ENCODE measurements at places on chromosomes 7 and 10.

DNA sequence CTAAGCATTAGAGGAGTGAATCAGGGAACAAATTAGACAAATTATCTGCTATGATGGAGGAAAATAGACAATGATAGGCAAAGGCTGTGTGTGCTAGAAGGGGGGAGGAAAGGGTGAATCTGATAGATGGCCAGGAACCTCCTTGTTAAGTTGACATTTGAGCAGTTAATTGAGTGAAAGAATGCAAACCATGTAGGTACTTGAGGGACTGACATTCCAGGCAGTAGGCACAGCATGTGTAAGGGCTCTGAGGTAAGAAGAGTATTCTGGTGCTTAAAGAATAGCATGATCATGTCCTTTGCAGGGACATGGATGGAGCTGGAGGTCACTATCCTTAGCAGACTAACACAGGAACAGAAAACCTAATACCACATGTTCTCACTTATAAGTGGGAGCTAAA lies 48.6 kb upstream of the TES start:
- DNase-seq: no peak

DNA sequence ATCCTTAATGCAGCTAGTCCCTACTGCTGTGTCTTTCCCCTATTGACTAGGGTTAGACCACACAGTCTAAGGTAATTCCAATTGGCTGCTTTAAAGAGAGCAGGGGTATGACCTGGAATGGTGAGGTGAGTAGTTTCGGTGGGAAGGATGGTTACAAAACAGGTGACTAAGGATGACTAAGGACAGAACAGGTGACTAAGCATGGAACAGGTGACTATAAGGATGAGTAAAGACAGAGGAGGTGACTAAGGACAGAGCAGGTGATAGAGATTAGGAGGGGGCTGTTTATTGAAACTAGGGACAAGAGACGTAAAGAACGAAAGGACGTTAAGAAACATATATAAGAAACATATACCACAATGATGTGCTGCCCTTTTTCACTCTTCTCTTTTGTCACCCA lies 145.1 kb upstream of the TMEM106B start:
- DNase-seq: no peak

DNA sequence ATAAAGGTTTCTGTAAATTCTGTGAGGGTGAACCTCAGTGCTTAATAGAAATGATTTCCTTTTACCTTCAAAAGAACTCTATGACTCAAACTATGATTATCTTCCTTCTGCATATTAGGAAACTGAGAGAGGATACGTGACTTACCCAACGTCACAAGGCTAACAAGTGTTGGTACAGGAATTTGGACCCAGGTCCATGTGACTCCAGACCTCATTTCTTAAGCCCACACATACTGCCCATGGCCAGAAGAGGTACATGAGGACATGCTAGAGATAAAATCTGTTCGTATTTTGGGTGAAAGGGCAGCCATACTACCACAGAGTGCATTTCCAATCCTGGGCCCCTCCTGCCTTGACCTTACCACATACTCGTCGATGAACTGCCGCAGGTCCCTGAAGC lies 61.5 kb upstream of the TM9SF3 start:
- no peak for DNase-seq

GRCh38 chr10:25178411-25178810 lies 3.6 kb downstream of the GPR158 start:
- no peak for DNase-seq

DNA sequence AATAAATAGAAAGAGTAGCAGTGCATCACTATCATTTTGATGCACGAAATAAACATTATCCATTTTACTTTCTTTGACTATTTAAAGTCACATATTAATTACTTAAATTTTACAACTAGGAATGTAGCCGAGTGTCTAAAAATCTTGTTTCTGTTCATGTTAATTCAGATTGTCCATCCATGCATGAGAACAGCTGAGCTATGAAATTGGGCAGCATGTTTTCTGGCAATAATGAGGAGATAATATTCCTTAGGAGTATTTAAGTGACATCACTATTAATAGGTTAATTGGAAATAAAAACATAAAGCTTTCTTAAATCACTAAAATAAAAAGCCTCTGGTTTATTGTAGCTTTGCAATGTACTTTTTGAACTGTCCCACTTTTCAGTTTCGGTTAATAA lies 293.8 kb downstream of the PHTF2 start:
- no peak for DNase-seq

DNA sequence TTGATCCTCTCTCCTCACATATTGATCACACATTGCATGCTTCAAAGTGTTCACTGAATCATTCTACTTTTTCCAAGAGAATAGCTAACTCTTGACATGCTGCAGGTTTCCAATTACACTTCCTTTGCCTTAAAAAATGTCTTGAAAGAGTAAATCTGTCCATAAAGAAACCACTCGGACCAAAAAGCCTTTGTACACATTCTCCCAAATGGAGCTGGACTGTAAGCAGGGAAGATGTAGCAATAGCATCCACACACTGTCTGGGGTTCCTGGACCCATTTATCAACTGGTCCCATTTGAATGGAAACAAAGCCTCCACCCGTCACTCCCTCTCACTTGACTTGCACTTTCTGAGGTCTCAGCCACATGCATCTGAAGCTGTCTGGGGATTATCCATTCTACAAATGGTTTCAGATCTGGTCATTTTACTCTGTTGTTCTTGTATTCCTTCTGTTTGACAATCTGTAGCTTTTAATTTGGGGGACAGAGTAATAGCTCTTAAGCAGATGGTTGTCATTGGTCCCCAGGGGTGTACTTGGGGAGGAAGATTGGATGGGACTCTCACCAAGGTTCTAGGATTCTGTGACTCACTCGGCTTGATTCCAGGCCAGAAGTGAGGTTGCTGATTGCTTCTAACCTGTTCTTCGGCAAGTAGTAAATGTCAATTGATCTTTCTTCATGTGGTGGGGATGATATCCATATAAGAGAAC lies 203.5 kb downstream of the HIBADH start:
- no peak for DNase-seq

DNA sequence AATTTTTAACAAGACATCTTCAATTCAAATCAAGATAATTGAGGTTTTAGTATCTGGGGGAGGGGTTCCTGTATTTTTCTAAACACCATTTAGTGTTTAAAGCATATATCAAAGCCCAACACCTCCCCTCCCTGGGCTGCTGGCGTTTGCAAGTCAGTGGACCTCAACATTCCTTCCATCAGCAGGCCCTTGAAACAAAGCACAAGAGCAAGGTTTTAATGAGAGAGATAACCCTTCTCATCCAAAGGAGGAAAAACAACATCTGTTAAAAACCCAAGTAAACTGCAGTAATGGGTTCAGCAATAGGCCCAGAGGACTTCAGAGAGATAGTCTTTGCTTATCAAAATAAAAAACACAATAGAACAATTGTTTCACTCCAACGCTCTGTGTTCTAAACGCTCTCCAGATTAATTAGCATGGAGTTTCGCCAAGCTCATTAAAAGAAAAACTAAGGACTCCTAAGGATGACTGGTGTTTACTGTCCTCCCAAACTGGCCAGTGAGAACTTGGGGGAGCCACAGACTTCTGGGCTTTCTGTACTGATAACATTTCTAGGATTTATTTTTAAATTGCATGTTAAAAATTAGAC lies 2.5 kb downstream of the JCAD start:
- DNase-seq: no peak

- DNase-seq: no peak
Observed at GRCh38 chr7:51226063-51226755, 90.4 kb downstream of the COBL start.

DNA sequence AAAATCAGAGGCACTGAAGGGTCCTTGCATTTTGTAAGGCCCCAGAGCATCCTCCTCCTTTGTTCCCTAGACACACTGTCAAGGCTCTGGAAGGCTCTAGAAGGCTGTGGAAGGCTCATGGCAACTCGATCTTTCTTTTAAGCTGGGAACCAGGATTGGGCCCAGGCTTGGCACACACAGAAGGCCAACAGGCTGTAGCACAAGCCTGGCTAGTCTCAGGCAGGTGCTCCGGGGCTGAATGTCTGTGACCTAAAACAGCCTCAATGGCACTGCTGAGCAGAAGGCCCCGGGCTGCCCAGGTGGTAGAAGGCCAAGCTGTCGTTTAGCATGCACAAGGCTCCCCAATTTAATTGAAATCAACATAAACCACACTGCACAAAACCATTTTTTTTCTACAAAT lies 55.7 kb downstream of the PRKAG2 start:
- DNase-seq: no peak

DNA sequence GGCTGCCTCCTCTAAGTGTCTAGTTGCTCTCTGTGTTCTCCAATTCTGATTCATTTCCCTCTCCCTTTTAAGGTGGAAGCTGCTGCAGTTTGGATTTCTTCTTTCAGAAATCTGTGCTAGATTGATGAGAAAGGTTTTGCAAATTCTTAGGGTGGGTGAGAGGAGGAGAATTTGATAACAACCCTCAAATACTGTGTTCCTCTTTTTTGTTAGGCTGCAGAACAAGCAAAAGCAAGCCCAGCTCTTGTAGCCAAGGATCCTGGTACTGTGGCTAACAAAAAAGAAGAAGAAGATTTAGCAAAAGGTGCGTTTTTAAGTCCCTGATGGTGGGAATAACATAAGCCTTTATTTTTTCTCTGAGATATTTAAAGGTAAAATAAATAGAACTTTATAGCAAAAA lies 49.1 kb downstream of the STAM start:
- DNase-seq: no peak

- no peak for DNase-seq
Observed at GRCh38 chr7:38179776-38180226, 1.8 kb downstream of the STARD3NL start.

DNA sequence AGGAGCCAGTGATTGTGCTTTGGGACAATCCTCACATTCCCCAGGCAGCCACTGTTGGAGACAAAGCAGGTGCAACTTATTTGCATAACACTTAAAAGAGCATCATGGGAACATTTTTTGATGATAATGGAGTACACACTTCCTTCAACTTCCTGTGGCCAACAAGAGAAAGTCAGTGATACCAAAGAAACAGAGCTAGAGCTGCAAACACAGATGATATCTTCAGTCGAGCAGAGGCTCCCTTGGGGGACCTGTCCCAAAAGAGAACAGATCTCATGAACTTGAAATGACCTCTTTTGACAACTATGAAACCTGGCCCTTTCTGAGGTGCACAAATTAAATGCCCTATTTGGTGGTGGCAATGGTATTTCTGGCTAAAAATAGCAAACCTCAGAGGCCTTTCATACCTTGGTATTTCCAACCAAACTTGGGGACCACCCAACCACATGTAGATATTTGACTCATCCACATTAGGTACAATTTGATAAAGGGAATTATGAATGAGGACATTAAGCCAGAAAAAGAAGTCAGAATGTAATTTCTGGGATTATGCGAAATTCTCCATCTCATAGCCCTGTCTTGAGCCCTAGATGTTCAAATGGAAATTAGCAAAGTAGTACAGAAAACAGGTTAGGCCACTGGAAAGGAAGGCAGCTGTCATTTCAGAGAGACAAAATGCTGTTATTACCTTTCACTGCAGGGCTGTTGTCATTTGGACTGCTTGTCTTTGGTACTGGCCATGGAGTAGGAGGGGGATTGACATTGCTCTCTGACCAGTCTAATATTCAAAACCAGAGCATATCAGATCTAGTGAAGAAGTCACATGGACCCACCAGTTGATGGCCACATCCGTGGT lies 146.2 kb downstream of the ICA1 start:
- DNase-seq: no peak

GRCh38 chr10:101781984-101782810 lies 1.0 kb downstream of the NPM3 start:
- no peak for DNase-seq

DNA sequence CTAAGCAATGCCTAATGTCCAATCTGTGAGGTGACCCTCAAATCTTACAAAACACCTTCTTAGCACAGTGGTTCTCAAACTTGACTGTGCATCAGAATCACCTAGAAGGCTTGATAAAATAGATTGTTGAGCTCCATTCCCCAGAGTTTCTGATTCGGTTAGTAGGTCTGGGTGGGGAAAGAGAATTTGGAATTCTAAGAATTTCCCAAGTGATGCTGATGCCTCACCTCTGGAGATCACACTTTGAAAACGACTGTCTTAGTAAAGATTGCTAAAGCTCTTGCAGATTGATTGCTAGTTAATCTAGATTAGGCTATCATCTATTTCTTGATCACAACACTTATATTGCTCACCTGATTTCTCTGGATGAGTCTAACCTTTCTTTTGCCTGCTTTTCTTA lies 126.6 kb downstream of the PCLO start:
- no peak for DNase-seq

DNA sequence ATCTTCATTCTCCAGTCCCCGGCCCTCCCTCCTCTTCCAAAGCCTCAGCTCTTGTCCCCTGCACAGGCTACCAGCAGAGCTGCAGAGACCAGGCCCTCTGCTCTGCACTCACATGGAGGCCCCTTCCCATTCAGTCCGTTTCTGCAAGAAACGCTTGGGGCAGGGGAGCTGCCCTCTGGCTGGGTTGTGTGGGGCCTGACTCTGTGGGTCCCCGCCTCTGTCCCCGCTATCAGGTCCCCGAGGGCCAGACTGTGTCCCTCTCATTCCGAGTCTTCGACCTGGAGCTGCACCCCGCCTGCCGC lies 1.5 kb downstream of the PCOLCE start:
- no peak for DNase-seq

DNA sequence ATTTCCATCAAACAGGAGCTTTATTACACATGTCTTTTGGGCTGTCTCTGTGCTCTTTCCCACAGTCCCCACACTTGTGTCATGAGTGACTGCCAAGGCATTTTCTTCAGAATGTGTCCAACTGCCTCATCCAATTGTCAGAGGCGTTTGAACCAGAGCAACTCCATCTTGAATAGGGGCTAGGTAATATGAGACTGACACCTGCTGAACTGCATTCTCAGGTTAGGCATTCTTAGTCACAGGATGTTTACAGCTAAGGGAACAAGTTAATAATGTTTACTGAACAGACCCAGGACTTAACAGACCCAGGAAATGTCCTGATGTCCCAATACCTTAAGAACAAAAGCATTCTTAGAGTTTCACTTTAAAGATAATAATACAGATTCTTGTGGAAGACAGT lies 595.5 kb downstream of the REEP3 start:
- DNase-seq: no peak

DNA sequence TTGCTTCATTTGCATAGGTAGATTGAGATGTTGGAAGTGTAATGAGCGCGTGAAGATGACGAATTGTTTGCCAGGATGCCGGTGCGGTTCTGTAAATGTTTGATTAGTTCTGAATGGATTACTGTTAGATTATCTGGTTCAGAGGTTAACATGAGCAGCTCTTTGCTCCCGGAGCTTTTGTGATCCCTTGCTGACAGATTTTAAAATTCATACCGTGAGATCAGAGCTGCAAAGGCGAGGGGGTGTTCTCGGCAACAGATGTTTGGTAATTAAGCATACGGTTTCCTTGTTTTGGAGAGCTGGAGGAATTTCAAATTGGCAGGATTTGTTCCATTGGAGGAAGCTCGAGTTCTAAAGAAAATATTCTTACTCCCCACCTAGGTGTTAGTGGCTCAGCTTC lies 237.8 kb upstream of the GPR26 start:
- no peak for DNase-seq

- no peak for DNase-seq
Observed at GRCh38 chr7:4958477-4959301, at the start of gene MMD2. TSS of gene MMD2 (minus strand) at chr7:4959187. CDS start at chr7:4959017, 170 bp downstream.

DNA sequence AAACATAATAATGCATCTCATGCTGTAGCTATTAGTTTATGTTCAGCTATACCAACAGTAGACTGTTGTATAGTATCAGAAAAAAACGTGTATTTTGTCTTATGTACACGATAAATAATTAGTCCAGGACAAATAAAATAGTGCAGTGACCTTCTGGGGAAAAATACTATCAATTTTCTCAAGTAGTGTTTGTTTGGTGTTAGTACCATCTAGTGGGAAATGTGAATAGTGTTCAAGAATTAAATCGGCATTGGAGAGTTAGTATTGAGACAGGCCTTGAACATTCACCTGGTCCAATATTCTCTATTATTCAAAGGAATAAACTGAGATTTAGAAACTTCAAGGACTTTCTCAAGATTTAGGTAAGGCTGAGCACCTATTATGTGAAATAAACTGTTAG lies 21.7 kb upstream of the OR2A5 start:
- no peak for DNase-seq
